ENCODE measurements at places on chromosomes 3 and 15.

- no peak for DNase-seq
These were observed 13.9 kb downstream of the CEP152 start for GRCh38 chr15:48796930-48797329.

DNA sequence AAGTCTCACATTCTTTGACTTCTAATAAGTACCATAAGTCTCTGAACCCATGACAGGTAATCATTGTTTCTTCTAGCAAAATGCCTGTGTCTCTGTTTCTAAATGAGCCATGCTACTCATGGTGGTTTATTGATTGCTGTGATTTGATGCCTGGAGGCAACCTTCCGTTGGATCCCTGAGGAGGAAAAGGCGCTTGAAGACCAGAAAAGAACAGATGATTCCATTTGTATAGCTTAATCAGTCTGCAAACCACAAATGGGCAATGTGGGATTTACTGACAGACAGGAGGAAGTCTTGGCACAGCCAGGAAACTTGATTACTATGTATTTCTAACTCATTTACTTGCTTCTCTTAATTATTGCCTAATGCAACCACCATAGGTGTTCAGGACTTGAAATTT is 103.1 kb upstream of the MRPL3 start:
- DNase-seq: no peak

DNA sequence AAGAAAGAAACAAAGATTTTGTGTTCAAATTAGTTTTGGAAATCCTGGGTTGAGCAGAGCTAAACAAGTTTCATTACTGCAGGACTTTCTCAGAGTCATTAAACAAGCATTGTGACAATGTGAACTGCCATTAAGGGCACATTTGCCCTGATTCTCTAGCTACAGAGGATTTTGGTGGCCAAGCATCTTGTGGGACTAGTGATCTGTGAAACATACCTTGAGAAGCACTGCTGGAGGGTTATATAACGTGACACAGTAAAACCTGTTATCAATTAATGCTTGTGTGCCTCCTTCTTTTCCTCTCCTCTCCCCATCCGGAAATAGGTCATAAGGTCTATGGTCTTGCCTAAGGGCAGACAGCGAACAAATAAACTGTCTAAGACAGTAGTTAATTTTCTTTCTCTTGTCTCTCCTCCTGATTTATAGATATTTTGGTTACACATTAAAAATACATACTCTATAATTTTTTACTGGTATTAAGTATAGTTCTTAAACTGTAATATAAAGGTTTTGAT is 167.3 kb upstream of the NANOGP8 start:
- DNase-seq: no peak

- DNase-seq: no peak
These were observed 52.9 kb upstream of the ROBO2 start for GRCh38 chr3:76986876-76987474.

- no peak for DNase-seq
These were observed 134.3 kb downstream of the VGLL4 start for GRCh38 chr3:11509173-11510000.

GRCh38 chr15:40793216-40793989 is 13.5 kb upstream of the ZFYVE19 start:
- no peak for DNase-seq

GRCh38 chr3:10780922-10781321 is 35.1 kb upstream of the SLC6A11 start:
- no peak for DNase-seq

DNA sequence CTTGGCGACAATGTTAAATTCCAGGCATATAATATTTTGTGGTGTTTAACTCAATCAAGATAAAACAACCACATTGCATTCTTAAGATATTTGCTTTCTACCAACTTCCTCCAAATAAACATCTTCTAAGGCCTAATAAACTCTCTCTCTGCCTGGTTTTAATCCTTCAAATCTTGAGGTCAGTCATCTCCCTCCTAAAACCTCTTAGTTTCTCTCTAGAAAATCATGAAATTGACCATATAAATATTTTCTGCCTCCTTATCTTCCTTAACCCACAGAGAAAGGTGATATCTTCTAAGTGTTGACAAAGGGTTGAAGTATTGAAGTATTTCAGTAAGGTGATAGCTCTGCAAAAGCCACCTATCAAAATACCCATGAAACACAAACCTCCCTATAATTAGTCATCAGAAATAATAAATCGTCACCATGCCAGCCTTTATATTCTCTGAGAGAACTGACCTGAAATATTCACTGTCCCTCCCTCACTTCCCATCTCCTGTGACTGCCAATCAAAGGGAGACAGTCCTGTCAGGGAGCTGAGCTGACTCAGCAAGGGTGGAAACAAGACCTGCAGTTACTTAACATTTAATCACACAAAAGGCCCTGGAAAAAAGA is 1261.1 kb downstream of the ROBO1 start:
- no peak for DNase-seq

GRCh38 chr3:48945432-48945831 is 26.8 kb downstream of the ARIH2 start:
- no peak for DNase-seq

DNA sequence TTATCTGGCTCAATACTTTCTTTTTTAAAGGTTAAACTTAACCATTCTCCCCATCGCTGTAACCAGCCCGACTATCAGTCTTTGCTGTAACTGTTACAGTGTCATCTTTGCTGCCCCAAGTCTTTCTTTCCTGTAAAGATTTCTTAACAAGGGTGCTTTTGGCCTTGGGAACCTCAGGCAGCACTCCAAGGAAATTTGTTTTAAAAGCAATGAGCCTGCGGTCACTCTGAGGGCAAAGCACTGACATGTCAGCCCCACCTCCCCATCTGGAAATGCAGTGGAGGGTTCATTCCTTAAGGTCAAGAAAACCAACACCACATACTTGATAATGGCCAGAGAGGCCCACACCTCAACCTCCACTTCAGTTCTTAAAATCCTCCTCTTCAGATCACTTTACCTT is 3.2 kb downstream of the TRANK1 start:
- DNase-seq: no peak
